ENCODE measurements at places on chromosomes 5 and 9.
A peak's percentile ranks its signal among the peaks of the same experiment; 100 is the strongest.

DNA sequence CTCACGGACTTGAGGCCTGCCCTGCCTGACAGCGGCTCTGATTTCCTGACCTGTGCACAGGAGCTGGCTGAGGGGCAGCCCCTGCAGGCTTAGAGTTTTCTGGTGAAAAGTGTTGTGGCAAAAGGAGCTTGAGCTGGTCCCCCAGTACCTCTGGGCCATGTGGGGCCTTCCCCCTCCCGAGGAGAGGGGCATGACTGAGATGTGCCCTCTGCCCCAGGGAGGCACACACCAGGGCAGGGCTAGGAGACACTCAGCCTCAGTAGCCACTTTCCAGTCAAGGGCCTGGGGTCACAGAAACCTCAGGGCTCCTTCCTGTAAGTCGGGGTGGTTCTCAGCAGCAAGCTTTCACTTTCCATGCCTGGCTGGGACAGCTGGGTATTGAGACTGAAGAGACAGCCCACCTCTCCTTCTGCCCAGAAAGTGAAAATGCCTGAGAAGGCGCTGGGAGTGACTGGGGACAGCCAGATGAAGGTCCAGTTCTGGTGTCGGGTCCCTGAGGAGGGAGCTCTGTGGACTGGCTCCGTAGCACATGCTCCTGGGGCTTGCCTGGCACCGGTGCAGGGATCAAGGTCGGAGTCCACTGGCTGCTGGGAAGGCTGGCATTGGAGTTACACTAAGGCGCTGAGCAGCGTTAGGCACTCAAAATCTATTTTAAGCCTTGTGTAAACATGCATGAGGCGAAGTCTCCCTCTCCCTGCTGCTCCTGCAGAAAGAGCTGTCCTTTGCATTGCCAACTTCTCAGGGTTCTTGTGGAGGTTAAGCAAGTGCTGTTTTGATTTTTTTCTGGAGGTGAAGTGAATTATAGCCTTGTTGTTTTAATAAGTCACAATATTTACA is 394.9 kb downstream of the GADD45G start:
- peak; percentile 73 for DNase-seq

DNA sequence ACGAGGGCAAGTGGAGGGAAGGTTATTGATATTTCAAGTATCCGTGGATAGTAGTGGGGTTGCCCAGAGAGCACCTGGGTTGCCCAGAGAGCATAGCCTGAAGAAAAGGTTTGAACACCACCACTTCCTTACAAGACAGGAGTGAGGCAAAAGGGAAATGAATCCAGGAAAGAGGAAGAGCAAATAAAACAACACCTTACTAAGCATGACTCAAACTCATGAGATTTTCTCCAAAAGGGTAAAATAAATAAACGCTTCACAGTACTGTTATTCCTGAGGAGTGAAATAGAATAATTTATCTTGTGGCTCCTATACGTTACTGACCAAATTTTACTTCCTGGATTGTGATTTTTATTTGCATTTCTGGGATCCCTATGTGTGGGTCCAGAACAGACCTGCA is 65.2 kb upstream of the PTPRD start:
- no peak for DNase-seq

GRCh38 chr5:40226906-40227305 is 452.8 kb upstream of the PTGER4 start:
- DNase-seq = no peak

DNA sequence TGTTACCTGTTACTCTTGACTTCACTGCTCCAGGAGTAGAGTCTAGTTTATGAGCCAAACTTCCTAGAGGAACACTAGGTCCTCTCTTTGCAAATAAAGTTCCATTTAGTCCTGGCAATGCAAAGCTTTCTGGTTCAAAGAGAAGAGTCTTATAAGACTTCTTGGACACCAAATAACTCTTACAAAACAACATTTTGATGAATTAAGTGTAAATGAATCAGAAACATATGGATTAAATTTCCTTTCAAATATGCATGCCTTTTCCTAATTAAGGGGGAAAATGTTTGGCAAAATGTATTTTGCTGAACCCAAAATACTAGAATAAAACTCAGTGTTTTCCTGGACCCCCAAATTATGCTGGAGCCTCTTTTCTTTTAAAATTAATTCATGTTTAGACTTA is 388.0 kb downstream of the FGF10 start:
- DNase-seq = no peak

- no peak for DNase-seq
These were observed 193.5 kb downstream of the ACTL7B start for GRCh38 chr9:108662091-108662875.

DNA sequence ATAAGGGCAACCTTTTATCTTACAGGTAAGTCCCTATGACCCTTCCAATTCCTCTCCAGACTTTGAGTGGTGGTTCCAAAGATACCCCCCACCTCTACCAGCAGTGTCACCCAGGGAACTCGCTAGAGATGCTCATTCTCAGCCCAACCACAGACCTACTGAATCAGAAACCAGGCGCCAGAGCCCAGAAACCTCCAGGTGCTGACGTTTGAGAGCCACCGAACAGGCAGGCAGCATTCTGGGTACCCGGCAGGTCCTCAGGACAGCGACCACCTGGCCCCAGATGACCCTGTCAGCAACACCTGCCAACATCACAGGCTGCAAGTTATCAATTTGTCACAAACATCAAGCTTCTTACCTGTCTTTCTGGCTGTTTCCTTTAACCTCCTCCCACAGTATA is 19.5 kb downstream of the RAPGEF1 start:
- DNase-seq = no peak

DNA sequence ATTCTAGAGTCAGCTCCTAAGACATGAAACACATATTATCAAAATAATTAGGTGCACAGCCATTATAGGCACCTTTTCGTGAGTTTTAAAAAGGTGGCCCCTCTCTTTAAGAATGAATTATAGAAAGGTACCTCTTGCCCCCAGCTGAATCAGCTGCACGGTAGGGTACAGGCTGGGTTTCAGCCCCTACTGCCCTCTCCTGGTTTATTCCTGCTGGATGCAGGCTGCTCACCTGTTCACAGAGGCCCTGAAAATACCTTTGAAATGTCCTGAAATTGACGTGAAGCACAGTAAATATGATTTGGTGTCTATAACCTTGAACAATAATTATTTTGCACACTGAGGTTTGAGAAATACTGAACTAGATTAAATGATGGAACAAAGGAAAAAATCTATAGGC is 504.8 kb upstream of the SGCD start:
- no peak for DNase-seq

DNA sequence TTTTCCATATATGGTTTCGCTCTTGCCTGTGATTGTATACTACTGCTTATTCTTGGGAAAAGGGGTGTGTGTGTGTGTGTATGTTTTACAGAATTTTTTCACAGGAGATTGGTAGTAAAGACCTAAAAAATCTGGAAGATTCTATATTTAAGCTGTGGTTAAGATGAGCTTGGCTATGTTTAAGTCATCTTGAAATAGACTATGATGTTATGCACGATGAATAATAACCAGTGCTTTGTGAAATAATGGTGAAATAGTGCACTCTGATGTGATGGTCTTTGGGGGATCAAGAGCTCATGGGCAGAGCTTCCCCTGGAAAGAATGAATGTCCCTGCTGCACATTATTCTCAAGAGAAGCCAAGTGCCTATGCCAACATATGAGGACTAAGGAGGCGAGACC is 301.0 kb downstream of the ACTL7B start:
- DNase-seq = no peak

- DNase-seq = no peak
These were observed 175.1 kb downstream of the CCDC192 start for GRCh38 chr5:127878174-127878750.

GRCh38 chr5:122181863-122182262 is 52.5 kb downstream of the ZNF474 start:
- no peak for DNase-seq

DNA sequence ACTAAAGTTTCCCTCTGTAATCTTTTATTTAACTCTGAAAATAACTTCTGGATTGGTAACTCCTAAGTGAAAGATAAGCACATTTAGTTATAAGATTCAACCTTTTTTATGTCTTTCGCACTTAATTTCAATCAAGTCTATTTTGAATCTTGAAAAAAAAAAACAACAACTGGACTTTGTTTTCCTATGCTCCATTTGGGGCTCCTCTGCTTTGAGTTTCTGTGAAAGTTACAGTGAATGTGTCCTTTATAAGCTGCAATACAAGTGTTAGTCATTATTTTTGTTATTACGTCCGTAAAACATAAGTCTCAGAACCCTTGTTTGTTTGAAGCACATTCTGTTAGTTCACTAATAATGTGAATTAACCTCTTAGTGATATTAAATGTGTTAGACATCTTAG is 276.8 kb downstream of the ADAMTS6 start:
- DNase-seq = no peak

DNA sequence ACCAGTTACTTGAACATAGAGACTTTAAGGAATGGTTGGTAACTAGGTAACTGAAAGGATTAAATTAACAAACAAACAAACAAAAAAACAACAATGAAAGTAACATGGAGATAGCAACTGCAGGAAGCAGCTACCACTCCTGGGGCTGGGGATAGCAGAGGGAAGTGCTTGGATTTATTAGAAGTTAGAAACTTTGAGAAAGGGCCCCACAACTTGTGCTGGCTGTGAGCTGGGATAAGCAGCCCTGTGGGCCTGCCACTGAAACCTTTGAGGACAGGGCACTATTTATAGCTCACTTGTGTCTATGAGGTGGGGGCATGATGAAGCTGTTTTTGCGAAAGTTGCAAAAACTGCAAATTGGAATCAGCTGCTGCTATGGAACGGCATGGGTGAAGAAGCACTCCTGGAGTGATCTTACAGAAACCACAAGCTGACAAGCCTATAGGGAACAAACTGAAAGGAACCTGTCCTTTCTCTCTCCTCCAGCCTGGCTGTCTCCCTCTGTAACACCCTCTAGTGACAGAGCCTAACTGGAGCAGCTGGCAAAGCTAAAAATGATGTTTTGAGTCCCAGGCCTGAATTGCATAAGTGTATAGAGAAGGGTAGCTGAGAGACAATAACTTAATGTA is 91.4 kb upstream of the RANBP6 start:
- DNase-seq = no peak

DNA sequence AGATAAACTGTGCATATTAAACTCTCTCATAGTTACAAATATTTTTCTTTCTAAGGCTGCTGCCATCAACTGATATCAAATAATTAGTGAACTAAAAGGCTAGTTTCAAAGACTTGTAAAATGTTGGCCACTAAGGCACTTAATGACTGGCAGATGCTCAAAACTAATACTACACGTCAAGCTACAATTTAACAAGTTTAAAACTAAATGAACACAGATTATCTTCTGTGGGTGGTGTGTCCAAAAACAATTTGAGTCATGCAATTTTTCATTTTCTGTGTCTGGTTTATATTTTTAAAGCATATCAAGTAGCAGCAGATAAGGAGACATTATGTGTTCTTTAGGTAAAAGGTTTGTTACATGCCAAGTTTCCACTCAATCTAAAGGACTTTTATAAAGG is 665.1 kb downstream of the EFNA5 start:
- DNase-seq = no peak

- no peak for DNase-seq
These were observed 943 bp downstream of the CLTB start for GRCh38 chr5:176415240-176415951.

DNA sequence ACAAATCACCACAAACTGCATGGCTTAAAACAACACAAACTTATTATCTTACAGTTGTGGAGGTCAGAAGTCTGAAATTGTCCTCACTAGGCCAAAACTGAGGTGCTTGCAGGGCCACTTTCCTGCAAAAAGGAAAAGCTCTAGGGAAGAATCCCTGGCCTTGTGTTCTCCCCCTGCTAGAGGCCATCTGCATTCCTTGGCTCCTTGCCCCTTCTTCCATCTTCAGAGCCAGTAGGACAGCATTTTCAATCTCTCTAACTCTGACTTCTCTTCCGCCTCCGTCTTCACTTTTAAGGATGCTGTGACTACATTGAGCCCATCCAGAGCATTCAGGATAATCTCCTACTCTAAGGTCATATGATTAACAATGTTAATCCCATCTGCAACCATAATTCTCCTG is 236.6 kb downstream of the CDK5RAP2 start:
- DNase-seq = no peak
